ENCODE measurements at places on chromosomes 4 and X. TPM values are rescaled to one million over a fixed set of nuclear protein-coding genes. Genes with fewer than 3 reads are reported as not detected.

GRCh38 chr4:121237069-121237399 is 72.9 kb upstream of the TNIP3 start:
- DNase-seq, result no peak

DNA sequence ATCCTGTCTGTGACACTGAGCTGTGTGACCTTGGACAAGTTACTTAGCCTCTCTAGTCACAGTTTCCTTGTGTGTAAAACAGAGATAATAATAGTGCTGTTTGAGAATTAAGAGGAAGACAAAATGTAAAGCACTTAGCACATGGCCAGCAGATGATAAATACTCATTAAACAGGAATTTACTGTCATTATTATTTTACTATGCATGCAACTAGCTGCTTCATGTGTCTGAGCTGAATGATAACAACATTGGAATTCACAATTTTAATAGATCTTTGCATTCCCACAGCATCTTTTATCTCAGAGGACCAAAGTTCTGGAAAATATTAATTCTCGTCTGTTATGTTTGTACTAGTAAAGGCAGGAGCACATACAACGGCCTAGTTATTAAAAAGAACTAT is 79.2 kb upstream of the TET2 start:
- no peak for DNase-seq

- no peak for DNase-seq
Observed at GRCh38 chr4:155600244-155600643, 66.4 kb upstream of the GUCY1A1 start.

DNA sequence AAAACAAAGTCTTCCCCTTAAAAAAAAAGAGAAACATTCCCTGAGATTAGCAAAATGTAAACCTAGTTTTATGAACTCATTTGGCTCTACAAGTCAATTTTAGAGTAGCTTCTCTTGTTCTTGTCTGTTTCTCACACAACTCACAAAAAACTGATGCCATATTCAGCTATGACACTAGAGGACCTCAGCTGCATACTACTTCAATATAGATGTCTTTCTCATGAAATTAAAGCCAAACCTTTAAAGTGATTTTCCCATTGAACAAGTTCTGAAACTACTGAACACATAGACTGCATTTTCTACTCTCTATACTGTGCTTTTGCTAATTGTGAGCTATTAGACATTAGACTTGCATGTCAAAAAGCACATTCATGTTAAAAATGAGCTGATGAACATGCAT is 49.8 kb downstream of the TBCK start:
- peak; percentile 7 for DNase-seq

The CXXC4 gene
- polyA plus RNA-seq, result 5.6 TPM

All from GM12878 (cell line).